MCF 10A (cell line): ENCODE measurements at places on chromosomes 2 and 18. TPM values are rescaled to one million over a fixed set of nuclear protein-coding genes. Genes with fewer than 3 reads are reported as not detected.

- DNase-seq, result peak; percentile 3
Observed at GRCh38 chr2:47307066-47307465, 95.9 kb upstream of the MSH2 start.

- no peak for DNase-seq
Observed at GRCh38 chr2:111157071-111157661, 36.5 kb downstream of the BCL2L11 start.

DNA sequence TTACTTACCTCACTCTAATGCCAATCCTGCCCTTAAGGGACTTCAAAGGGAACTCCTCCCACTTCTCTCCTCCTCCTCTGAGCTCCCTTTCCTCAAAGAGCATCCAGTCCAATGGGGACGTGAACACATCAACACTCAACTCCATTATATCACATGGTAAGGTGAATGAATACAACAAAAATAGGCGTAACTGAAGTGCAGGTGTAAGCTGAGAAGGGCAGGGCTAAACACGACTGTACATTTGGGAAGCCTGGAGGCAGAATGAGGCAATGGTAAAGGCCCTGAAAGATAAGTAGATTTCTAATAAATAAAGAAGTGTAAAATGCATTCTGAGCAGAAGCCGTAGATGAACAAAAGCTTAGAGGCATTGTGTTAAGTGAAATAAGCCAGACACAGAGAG, 226.1 kb upstream of the TRIB2 start:
- DNase-seq, result peak; percentile 41

FBLN7 gene
- total RNA-seq, result 0.07 and 0.14 TPM in 2 replicates

- DNase-seq, result no peak
Observed at GRCh38 chr2:2832657-2833056, 501.6 kb upstream of the MYT1L start.

DYNAP gene
- total RNA-seq, result 0.59 and 0.86 TPM in 2 replicates

DNA sequence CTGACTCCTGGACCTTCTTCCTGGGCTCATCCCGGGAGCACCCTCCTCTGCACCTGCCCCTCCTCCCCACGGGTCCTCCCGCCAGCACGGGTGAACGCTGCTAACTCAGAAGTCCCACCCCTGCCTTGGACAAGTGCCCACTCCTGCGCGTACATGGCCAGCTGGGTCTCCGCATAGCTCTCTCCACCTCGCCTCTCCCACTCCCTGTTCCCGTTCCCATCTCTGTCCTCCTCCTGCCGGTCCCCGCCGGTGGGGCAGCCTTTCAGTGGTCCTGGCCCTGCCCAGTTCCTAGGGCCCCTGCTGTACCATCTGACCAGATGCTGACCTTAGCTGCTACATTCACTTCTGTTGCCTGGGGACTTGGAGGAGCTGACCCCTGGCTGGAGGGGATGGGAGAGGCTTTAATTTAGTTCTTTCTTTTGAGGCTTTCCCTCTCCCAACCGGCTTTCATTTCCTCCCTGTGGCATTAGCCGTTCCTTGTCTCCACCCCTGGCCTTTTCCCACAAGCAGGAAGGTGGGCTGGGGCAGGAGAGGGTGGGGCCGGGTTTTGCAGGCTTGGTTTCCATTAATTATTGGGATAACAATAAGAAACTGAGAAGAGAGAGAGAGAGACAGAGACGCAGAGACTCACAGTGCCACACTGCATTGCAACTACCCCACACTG, 136.1 kb downstream of the SH3BP4 start:
- no peak for DNase-seq

DNA sequence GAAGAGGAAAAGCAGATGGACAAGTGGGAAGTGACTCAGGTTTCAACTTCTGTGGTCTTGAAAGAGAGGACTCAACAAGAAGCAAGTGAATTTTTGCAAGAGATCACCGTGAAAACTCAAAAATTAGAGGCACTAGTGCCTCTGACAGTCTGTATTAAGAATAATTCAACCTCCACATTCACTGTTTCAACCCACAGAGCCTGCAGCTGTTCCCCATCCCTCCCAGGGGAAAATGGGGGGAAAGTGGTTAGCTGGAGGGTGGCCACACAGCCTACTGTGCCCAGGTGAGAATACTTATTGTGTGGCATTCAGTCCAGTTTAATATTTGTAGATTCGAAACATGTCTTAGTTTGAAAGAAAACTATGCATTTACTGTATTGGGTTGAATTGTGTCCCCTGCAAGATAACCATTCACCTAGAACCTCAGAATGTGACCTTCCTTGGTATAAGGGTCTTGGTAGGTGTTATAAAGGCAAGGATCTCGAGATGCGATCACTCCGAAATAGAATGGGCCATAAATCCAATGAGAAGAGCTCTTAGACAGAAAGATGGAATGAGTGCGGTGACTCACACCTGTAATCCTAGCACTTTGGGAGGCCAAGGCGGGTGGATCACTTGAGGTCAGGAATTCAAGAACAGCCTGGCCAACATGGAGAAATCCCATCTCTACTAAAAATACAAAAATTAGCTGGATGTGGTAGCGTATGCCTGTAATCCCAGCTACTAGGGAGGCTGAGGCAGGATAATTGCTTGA, 94.3 kb downstream of the IRS1 start:
- no peak for DNase-seq

GRCh38 chr18:60067426-60068210, 167.8 kb downstream of the PMAIP1 start:
- no peak for DNase-seq

- DNase-seq, result no peak
Observed at GRCh38 chr2:118128826-118129225, 40.6 kb downstream of the INSIG2 start.

CXCR2 gene
- not detected in 2 replicates for total RNA-seq
